ENCODE measurements at places on chromosomes 4 and X.
A peak's percentile ranks its signal among the peaks of the same experiment; 100 is the strongest.

DNA sequence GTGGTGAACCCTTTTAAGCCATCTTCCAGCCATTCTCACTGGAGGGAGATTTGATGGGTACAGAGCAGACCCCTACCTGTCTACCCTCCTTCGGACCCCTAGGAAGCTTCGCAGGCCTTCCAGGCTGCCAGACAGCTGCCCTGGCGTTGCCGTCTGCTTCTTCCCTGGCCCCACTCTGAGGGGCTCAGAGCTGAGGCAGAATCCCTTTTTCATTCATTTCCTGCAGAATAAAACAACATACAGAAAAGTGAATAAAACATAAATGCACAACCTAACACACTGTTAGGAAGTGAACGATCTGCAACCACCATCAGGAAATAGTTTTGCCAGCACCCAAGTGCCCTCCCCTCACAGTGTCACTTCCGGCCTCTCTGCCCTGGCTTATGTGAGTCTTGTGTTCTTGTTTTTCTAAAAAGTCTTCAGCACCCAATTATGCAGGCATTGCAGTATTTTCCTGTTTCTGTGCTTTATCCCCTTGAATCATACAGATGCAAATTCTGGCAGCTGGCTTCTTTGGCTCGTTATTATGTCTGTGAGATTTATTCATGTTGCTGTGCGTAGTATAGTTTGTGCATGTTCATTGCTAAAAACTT, 5.6 kb upstream of the ADD1 start:
- peak; percentile 69 for DNase-seq

- DNase-seq, result no peak
Observed at GRCh38 chr4:82213485-82214417, 160.0 kb downstream of the HNRNPD start.

- no peak for DNase-seq
Observed at GRCh38 chr4:23163647-23164436, 471.1 kb downstream of the GBA3 start.

- DNase-seq, result peak; percentile 13
Observed at GRCh38 chrX:152904151-152905080, 6.5 kb downstream of the ZNF185 start.

GRCh38 chr4:112642526-112642925, 5.6 kb downstream of the LARP7 start:
- DNase-seq, result no peak

DNA sequence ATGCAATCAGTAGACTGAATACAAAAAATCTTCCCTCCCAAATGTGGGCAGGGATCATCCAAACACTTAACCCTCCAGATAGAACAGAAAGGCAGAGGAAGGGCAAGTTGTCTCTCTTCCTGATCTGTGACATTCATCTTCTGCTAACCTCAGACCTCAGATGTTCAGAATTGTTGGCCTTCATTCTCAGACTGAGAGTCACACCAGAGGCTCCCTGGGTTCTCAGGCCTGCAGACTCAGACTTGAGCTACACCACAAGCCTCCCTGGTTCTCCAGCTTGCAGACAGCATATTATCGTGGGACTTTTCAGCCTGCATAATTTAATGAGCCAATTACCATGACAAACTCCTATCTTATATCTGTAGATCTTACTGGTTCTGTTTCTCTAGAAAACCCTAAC, 1471.6 kb upstream of the ADGRL3 start:
- no peak for DNase-seq

- DNase-seq, result no peak
Observed at GRCh38 chrX:21700967-21701366, 42.8 kb upstream of the KLHL34 start.

- DNase-seq, result no peak
Observed at GRCh38 chr4:24468071-24468470, 116.3 kb downstream of the DHX15 start.

DNA sequence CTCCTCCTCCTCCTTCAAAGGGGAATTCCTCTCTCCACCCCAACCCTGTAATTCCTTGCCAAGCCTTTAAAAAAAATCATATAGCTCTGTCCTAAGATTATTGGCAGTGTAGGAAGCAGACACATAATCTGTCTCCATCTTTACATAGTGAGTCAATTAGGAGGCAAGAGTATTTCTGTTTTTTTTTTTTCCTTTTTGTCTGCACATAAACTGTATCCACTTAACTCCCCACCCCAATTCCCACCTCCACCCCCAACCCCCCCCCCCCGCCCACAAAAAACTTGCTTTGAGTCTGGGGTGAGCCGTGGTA, 182.5 kb downstream of the RASL11B start:
- no peak for DNase-seq

DNA sequence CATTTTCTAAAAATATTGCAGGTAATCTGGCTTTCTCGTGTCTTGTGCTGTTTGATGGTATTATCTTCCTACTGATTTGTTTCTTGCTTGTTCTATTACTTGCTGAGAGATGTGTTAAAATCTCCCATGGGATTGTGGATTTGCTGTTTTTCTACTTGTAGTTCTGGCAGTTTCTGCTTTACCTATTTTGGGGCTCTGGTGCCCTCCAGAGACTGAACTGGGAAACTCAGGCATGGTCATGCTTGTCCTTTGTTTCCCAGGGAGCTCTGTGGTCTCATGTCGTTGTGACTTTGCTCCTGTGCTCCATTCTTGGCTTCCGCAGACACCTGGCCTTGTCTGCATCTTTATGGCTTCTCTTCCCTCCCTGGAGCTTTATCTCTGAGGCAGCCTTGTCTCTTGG, 39.5 kb downstream of the NSD2 start:
- DNase-seq, result no peak

DNA sequence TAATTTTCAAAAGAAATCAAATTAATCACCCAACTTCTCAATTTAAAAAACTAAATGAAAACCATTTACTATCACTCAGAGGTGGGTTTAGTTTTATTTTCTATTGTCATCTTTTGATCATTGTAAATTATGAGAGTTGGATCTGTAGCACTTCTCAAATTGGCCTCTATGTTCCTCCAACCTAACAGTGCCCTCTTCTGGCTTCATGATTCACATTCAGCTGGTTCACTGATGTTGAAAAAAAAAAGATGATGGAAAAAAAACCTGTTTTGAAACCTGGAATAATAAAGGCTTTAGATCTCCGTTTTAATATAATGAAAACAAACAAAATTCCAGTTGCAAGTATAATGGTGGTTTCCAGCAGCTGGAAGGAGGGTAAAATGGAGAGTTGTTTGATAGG, 2.4 kb upstream of the NBDY start:
- DNase-seq, result no peak

DNA sequence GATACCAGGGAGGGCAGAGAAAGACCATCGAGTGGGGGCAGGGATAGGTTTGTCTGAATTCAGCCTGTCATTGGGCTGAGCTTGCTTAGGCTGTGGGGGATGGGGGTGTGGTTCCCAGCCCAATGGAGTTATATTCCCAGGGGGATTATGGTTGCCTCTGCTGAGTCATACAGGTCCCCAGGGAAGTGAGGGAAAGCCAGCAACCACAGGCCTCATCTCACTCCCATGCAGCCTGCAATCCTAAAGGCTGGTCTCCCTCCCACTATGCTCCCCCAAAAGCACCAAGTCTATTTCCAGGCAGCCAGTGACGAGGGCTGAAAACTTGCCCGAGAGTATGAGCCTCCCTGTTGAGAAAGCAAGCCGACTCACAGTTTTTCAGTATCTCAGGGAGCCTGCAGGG, 39.3 kb downstream of the AFM start:
- DNase-seq, result no peak

DNA sequence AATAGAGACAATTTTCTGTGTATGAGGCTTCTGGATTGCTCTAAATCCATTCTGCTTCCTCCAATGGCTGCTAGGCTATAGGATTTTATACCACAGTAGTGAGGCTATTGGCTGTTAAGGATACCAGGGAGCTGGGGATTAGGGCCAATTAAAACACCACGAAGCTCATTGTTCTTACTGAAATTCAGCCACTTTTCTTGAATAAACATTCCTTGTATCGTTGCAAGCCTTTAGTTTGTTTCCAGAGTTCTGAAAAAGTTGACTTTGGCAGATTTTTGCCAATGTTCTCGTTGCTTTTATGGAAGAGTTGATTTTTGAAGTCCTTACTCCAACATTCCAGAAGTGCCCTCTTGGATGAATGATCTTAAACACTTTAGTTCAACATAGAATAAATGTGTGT, 238.4 kb upstream of the TEX13A start:
- no peak for DNase-seq

DNA sequence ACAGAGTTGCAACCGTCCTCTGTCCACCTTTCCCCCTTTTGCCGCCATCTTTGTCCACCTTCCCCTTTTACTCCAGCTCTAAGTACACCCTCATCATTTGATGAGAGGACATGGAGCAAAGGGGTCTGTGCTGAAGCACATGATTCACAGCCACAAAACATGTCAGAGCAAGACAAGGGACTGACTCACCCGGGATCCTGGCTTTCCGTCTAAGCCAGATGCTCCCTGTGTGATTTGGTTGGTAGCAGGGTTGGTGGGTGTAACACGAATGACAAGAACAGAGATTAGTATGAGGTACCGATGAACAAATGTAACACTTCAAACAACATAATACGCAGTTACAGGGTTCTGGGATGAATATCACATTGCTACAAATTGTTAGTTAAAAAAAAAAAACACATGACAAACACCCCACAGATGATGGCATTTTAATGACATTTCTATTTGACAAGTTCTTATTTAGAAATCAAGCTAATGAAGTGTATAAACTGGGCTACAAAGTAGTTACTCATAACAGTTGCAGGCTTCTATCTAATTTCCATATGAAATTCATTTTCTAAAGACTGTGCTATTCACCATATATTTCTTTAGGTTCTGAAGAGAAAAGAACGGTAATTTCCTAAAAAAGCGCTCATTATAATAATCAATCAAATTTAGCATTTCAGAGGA, 71.4 kb upstream of the ETNPPL start:
- DNase-seq, result no peak

DNA sequence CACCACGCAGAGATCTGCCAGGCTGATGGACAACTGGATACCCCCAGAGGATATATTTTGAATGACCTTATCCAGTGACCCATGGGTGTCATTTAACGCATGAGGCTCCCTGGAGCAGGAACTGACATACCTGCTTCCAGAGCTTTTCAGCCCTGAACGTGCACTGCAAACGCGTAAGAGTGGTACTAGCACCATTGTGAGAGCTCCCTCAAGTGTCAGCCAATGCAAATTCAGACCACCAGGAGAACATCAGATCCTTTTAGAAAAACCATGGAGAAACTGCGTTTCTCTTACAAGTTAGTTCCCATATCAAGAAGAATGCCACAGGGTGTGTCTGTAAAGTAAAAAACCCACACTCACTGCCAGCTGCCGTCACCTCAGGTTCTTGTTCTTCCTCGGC, 7.3 kb downstream of the TREX2 start:
- no peak for DNase-seq

GRCh38 chr4:8260656-8261111, 8.9 kb upstream of the HTRA3 start:
- DNase-seq, result no peak

DNA sequence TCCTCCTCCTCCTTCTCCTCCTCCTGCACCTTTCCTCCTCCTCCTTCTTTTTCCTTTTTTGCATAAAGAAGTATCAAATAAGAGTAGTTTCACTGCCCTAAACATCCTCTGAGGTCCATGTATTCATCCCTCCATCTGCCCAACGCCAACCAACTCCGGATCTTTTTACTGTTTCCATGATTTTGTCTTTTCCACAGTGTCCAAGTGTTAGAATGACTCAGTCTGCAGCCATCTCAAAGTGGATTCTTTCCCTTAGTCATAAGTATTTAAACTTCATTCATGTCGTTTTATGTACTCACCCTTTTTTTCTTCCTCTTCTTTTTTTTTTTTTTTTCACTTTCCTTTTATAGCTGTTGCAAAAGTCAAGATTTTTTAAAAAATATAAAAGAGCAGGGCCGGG, 12.9 kb downstream of the CSF2RA start:
- no peak for DNase-seq

DNA sequence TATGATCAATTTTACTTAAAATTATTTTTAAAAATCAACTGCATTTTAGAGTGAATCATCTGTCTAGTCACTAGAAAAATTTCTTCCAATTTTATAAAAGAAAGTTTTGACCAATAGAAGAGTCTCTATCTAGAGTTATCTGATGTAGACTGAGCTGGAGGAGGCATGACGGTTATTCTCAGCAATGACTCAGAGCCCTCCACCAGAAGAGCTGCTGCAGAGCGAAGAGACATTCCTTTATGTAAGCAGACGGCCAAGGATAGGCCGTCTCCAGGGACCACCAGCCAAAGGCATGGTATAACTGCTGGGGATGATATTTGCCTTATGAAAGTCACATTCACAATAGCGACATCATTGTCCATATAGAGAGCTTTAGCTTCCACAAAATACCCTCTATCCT, 23.0 kb downstream of the LDB2 start:
- no peak for DNase-seq
